Liver (tissue), 10 donors: ENCODE measurements at places on chromosomes 7 and 10. TPM values are rescaled to one million over a fixed set of nuclear protein-coding genes. Genes with fewer than 3 reads are reported as not detected.

Gene PUS7
- 5.5 TPM for total RNA-seq

Gene PLAU
- 1.0 TPM for total RNA-seq

Gene PCGF5
- 34.8 TPM for total RNA-seq

Gene WNT8B
- not detected for total RNA-seq

Gene MYPN
- total RNA-seq = not detected

GRCh38 chr7:88147949-88148348, 71.9 kb downstream of the SRI start:
- H3K4me1 ChIP-seq = no peaks in the 10 kb centered on the region
- no peaks in the 10 kb centered on the region for H3K27me3 ChIP-seq
- H3K4me3 ChIP-seq = no peak overlapping the region
- DNase-seq = no peak
- H3K27ac ChIP-seq = no peak overlapping the region

GRCh38 chr7:15594461-15594860, 32.6 kb upstream of the AGMO start:
- no peak overlapping the region for H3K27ac ChIP-seq
- DNase-seq = no peak
- H3K4me1 ChIP-seq = no peaks in the 10 kb centered on the region
- H3K4me3 ChIP-seq = no peak overlapping the region
- H3K36me3 ChIP-seq = no peaks in the 10 kb centered on the region

DNA sequence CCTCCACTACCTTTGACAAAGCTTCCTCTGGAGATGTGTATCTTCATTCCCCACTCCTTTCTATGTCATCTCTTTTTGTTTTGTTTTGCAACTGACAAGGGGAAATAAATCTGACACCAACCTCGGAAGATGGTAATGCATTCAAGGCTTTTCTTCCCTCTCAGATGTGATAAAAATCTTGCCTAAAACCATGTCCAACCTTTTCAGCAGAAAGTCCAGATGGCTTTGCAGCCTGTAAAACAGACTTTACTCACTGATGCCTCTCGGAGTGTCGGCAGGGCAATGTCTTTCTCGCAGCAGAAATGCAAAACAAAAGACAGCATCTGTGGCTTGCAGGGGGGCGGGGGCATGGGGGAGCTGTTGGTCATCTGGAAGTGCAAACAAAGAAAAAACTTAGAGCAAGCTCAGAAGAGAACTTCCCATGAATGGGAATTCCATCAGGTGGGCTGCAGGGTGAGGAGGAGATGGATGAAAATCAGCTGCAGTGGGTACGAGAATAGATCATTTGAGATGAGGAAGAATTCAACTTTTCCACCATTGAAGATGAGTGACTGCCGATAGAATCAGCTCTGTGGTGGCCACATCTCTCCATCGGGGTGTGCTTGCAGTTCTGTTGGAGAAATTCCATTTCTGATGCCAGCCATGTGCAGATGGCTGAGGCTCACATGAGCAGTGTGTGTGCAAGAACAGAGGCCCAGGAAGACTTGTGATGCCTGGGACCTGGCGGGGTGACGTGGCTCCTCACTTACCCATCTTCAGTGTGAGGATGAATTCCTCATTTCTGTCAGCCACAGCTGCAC, 237.7 kb downstream of the WDR37 start:
- no peaks in the 10 kb centered on the region for H3K36me3 ChIP-seq
- no peak overlapping the region for H3K4me3 ChIP-seq
- H3K27ac ChIP-seq = no peak overlapping the region
- no peaks in the 10 kb centered on the region for H3K4me1 ChIP-seq

GRCh38 chr7:18552316-18552916, 56.9 kb downstream of the HDAC9 start:
- H3K27ac ChIP-seq = no peak overlapping the region
- DNase-seq = no peak
- H3K4me3 ChIP-seq = no peak overlapping the region
- H3K4me1 ChIP-seq = no peaks in the 10 kb centered on the region
- H3K27me3 ChIP-seq = no peaks in the 10 kb centered on the region

DNA sequence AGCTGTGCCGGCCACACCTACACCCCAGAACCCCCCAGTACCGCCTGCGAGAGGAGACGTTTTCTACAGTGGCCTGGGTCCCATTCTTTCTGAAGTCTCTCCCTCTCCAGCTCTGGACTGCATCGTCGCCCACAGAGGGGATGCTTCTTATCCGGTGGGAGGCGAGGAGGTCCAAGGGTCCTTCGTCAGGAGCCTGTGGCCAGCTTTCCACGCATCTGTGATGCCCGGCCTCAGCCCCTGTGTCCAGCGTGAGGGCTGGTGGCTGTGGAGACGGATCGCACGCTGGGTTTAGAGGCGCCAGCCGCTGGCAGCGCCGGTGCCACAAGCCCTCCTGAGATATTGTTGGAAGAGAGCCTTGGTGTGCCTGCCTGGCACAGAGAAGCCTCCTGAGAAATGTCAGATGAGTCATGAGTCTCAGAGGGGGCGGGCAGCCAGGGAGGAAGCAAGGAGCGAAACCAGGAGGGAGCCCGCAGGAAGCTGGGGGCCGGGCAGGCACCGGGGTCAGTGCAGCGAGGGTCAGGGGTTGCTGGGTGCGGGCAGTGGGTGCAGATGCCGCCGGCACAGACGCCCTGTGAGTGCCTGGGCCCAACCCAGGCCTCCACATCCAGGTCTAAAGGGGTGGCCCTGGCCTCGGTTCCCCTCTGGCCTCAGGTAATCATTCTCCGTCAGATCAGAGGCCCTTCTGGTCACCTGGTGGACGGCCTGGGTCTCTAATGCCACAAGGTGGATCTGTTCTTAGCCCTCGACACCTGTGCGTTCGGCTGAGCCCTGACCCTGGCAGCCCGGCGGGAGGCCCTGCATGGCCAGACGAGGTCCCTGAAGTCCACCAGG, 86.0 kb upstream of the DIP2C start:
- H3K4me1 ChIP-seq = no peaks in the 10 kb centered on the region
- no peak for DNase-seq
- H3K4me3 ChIP-seq = no peak overlapping the region
- no peaks in the 10 kb centered on the region for H3K36me3 ChIP-seq
- H3K27me3 ChIP-seq = no peaks in the 10 kb centered on the region

DNA sequence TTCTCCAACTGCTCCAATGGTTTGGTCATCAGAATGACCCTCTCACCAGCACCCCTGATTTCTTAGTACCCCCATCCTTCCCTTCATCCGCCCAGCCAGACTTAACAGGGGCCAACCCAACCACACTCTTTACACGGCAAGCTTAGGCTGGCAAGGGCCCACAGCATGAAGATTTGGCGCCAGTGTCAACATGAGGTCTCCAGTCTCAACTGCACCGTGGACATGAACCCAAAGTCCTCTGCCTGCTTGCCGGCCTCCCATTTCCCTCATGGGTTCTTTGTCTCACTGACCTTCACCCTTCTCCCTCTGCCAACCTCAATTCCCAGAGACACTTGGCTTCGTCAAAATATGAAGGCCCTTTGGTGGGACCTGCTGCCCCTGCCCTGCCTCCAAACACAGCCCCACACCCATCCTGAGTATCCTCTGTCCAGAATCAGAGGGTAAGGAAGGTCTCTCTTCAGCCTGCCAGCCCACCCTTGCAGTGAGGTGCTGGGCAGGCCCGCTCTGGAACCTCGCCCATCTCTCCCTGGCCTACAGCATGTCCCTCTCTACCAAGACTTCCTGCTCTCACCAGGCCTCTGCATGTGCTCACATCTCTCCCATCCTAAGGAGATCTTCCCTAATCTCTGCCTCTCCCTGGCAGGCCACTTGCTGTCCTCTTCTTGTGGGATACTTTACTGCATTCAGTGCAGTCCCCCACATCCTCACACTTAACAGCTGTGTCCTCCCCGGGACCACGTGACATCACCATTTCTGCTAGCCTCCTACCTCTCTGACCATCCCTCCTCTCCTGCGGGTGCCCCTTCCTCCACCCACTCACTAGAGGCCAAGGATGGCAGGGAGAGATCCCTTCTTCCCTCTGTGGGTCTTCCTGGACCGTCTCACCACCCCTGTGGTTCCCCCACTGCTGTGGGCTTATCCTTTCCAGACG, 91.7 kb upstream of the ZMIZ1 start:
- H3K4me3 ChIP-seq = no peak overlapping the region
- no peaks in the 10 kb centered on the region for H3K27me3 ChIP-seq
- H3K36me3 ChIP-seq = no peaks in the 10 kb centered on the region
- H3K27ac ChIP-seq = no peak overlapping the region

DNA sequence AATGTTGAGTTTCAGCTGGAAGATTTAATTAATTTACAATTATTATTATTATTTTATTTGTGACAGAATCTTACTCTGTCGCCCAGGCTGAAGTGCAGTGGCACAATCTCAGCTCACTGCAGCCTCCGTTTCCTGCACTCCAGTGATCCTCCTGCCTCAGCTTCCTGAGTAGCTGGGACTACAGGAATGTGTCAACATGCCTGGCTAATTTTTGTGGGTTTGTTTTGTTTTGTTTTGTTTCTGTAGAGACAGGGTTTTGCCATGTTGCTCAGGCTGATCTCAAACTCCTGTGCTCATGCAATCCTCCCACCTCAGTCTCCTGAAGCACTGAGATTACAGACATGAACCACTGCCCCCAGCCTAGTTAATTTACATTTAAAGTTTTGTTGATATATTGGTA, 93.8 kb upstream of the MEOX2 start:
- H3K4me1 ChIP-seq = no peaks in the 10 kb centered on the region
- H3K4me3 ChIP-seq = no peak overlapping the region
- no peak for DNase-seq

GRCh38 chr7:28028471-28028870, 152.1 kb downstream of the JAZF1 start:
- H3K36me3 ChIP-seq = no peaks in the 10 kb centered on the region
- H3K4me1 ChIP-seq = no peaks in the 10 kb centered on the region
- H3K27ac ChIP-seq = no peak overlapping the region
- H3K27me3 ChIP-seq = no peaks in the 10 kb centered on the region
